COR-L47 (cell line): ENCODE measurements at places on chromosomes 7 and 10.

- no peak for DNase-seq
Measured at GRCh38 chr10:91552274-91553095, 80.4 kb downstream of the PPP1R3C start.

DNA sequence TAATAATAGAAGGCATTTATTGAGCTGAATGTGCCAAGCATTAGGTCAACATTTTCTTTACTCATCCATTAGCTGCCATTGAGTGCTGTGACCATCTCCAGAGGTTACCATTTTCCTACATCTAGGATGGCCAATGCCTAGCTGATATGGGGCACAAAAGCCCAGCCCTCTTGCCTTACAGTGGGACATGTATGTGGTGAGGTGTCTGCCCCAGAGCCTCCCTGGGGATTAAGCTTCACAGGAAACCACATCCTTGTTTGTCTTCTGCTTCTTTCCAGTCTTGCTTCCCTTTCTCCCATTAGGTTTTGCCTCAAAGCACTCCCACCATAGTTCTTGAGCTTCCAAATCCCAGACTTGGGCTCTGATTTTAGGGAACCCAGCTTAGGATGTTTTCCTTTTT, 258.7 kb downstream of the SORCS3 start:
- DNase-seq, result no peak

- DNase-seq, result no peak
Measured at GRCh38 chr10:97785231-97785630, 13.4 kb upstream of the SFRP5 start.

GRCh38 chr10:129525401-129525801, 58.4 kb downstream of the MGMT start:
- DNase-seq, result no peak

- DNase-seq, result no peak
Measured at GRCh38 chr7:43136064-43136463, 23.6 kb downstream of the HECW1 start.

DNA sequence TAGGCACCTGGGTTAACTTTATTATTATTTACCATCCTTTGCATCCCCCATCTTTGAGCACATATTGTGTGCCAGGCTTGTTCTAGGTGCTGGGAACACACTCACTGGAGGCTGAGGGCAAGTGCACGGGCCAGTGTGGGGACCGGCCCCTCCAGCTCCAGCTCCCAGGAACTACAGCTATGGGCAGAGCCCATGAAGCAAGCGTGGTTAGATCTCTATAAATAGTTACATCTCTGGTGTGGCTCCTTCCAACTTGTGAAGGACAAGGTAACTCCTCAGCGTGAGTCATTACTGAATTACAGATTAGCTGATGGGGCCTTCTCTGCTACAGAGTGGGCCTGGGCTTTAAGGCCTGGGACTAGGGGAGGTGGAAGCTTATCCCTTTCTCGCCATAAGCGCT, 583.5 kb downstream of the SDK1 start:
- DNase-seq, result no peak

DNA sequence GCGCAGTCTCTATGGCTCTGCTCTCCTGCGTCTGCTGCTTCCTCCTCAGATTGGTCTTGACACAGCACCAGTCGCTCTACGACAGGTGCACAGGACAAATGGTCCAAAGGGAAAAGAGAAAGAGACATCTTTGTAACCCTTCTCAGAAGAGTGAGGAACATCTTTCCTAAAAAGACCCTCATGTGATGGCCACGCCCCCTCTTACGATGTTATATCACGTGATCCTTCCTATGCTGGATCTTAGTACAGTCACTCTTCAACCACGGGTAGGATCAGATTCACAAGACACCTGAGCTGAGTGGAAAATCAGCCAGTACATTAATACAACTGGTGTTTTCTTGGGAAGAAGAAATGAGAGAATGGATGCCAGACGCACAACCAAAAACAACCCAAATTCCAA, 262.2 kb upstream of the CELF2 start:
- no peak for DNase-seq

GRCh38 chr7:2030475-2031450, 202.0 kb downstream of the MAD1L1 start:
- DNase-seq, result no peak

- DNase-seq, result peak; percentile 33
Measured at GRCh38 chr10:102729029-102730026, 14.4 kb upstream of the WBP1L start.

GRCh38 chr7:114916261-114916892, 5.5 kb upstream of the MDFIC start:
- no peak for DNase-seq

- no peak for DNase-seq
Measured at GRCh38 chr7:159191236-159191635, 46.6 kb upstream of the VIPR2 start.

- DNase-seq, result no peak
Measured at GRCh38 chr7:114722562-114722961, 199.3 kb upstream of the MDFIC start.

GRCh38 chr7:99679400-99680191, at the start of gene CYP3A5:
Gene CYP3A5 (minus strand): TSS chr7:99679996. CDS start chr7:99679896, 100 bp downstream.
- DNase-seq, result no peak

DNA sequence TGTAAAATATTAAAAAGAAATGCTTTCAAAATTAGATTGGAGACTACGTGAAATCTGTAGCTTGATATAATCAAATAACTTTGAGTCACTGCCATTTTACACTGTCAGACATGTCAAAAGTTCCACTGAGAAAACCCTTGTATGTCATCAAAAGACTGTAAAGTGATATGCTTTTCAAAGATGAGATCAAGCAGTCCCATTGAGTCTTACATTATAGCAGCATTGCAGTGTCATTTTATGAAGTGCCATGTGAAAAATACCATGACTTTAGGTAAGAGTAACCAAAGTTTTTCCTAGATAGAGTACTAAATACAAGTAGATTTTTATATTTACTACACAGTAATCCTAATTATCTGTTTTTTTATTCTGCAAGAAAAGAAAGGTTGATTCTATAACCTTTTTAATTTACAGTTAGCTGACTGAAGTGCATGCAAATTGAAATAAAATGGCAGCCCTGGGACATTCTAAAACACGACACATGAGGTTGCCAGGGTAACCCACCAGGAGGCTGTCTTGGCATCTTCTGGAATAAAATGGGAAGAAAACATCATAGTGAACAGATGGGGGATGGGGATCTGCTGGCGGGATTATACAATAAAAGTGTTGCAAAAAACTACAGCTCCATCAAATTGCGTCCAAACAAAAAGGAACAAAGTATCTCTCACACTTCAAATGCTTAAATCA, 91.3 kb upstream of the TMEM106B start:
- DNase-seq, result no peak

DNA sequence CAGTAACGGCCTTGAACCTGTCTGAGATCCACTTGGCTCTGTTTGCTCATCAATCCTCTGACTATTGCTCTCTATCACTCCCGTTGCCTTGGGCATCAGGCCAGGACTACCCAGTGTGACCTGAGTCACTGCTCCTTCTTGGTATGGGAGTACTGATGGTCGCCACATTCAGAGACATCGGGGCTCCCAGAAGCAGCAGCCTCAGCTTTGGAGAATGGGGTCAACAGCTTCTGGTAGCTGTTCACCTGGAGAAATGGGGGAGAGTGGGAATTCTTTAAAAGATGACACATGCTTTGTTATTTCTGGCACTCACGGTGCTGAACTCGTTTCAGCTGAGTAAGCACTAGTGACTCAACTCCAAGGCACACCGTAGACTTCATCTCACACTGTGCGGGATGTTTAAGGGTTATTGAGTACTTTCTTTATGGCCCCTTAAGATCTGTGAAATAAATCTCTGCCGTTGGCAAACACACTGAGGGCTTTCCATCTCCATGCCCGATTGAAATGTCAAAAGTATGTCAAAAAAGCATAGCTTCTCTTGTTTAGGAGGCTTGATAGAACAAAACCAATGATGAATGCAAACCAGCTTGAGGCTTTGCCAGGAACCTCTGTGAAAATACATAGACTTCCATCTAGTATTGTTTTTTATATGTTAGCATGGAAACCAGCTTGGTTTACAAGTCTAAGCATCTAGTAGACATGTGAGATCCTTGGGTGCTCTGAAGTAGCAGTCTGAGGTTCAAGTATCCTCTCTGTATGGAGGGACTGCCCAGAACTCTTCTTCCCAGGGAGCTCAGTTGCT, 333.1 kb downstream of the CXCL12 start:
- DNase-seq, result no peak

- DNase-seq, result peak; percentile 37
Measured at GRCh38 chr10:52818019-52818418, 45.4 kb upstream of the MBL2 start.

DNA sequence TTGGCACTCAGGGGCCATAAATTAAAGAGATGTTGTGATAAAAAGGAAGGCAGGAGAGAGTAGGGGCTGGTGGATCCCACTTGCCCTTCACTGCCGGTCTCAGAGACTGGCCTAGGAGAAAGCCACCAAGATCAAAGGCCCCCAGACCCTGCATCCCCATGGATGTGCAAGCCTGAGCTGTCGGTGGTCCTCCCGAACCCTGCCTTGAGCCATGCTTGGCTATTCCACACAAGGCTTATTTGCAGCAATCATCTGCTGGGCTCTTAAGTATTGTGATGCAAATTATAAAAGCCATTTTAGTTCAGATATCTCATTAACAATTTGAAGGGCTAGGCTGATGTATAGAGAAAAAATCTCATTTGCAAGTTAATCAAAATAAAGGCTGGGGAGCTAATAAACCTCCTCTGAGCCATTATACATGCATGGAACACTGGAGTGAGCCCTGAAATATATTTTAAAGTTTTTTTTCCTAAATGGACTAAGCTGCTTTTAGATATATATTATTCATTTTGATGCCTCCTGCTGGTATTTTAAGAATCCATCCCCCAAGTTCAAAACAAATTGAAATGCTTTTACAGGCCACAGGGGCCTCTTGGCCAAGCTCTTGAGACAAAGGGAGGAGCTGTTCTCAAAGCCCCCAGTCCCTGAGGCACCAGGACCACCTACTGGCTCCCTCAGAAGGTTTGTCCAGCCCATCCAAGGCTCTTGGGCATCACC, 28.1 kb downstream of the OAT start:
- DNase-seq, result no peak

GRCh38 chr7:81004098-81004497, 85.2 kb upstream of the SEMA3C start:
- DNase-seq, result no peak

DNA sequence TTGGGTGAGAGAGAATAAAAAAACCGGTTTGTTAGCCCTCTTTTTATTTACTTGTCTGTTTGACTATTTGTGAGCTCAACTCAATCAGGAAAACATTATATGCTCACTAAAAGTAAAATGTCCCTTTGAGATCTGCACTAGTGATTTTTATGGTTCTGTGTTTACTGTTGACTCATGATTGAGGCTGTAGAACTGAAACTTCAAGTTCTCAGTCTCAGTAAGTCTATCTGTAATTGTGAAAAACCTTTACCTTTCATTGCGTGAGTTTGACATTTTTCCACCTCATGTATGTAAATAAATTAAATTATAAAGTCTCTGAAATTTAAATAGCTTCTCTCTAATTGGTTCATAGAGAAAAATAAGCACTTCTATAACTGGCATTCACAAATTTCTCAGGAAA, 17.0 kb upstream of the CASD1 start:
- DNase-seq, result no peak

DNA sequence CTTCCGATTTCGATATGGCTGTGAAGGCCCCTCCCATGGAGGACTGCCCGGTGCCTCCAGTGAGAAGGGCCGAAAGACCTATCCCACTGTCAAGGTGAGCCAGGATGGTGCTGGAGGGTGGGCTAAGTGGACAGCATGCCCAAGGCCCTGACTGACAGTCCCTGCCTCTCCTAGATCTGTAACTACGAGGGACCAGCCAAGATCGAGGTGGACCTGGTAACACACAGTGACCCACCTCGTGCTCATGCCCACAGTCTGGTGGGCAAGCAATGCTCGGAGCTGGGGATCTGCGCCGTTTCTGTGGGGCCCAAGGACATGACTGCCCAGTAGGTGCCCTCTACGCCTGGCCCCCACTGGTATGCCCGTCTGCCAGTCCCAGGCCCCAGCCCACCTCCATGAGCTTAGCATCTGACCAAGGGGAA, 1.2 kb downstream of the NFKB2 start:
- no peak for DNase-seq

DNA sequence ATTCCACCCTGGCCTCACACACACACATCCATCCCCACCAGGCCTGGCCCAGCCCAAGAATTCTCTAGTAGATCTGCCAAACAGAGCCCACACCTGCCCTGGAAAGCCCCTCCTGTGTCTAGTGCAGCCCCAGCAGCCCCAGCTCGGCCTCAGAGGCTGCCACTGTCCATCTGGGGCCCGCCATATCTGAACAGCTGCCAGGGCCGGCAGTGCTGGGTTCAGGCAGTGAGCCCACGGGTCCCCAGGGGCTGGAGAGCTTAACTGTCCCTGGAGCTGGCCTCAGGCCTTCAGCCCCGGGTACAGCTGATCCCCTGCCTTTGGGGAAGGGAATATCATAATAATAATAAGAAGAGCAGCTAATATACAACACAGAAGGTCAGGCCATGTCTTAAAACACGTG, 574 bp downstream of the MYL10 start:
- no peak for DNase-seq

DNA sequence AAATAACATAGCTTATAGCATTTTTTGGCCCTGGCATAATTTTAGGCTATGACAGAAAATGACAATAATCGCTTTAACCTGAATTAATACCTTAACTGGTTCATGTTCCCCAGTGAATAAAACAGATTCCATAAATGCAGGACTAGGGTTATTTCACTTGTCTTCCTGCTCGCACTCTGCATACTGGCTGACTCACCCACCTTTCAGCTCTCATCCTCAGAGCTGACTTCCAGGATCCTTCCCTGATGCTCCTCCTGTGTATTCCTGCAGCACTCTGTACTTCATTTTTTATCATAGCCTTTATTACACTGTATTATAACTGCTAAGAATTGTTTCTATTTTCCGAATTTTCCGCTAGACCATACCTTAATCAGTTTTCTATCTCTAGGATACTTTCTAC, 123.7 kb downstream of the AVL9 start:
- DNase-seq, result no peak

DNA sequence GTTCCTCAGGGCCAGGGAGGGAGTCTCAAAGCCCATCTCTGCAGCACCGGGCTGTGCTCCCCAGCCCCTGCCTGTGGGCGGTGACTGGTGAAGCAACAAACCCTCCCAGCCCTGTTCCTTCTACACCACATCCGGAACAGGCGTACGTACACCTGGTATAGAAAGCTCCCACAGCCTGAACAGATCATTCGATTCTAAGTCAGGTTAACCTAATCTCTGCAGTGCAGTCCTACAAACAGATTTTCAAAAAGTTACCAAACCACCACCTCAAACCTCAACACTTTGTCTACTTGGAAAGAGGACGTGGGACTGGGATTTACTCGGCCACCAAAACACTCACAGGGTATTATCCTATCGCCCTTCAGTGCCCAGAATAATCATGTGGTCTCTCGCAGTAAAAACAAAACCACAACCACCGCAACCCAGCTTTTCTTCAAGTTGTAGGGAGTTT, 238.4 kb downstream of the DIP2C start:
- no peak for DNase-seq

DNA sequence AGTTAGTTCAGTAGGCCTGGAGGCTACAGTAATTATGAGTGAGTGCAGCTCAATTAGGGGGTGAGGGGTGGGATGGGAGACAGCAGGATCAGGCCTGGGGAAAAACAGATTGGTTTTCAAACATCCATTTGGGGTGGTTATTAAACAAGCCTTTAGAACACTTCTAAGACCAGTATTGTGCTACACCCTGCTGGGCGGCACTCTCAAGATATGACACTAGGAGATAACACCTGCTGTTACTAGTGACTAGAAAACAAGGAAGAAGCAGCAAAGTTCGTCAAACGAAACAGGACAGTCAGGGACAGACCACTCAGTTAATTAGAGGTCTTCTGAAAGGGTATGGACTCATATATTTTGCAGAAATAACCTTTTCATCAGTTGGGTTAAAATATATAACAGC, 353.6 kb downstream of the PTEN start:
- DNase-seq, result no peak

GRCh38 chr7:74343281-74344131, 54.3 kb downstream of the CLIP2 start:
- DNase-seq, result no peak
